ENCODE measurements at places on chromosomes 6 and 20. TPM values are rescaled to one million over a fixed set of nuclear protein-coding genes. Genes with fewer than 3 reads are reported as not detected.

GRCh38 chr6:139330306-139330705, 38.5 kb upstream of the TXLNB start:
- DNase-seq, result no peak

DNA sequence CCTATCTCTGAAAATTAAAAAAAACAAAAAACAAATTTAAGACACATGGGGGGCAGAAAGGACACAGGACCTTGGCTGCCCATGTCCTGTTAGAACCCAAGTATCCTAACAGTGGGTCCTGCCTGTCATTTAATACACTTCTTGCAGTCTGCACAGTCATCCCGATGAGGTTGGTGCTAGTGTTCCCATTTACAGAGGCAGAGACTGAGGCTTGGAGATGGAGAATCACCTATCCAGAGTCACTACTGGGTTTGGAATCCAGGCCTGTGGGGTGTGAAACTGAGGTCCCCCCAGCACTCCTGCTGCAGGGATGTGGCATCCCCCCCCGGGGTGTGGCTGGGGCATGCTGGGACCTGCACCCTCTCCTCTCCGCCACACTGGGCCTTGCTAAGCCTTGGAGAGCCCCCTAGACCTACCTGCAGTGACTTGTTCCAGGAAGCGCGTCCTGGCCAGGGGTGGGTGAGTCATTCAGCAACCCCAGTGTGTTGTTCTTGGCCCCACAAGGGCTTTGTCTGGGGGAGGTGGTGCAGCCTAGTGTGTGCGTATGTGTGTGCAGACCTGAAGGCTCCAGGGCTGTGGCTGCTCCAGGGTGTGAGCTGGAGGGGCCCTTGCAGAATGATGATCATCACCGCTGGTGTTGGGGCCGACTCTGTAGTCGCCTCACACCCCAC, 49.7 kb downstream of the BCAS4 start:
- peak; percentile 76 for DNase-seq

DNA sequence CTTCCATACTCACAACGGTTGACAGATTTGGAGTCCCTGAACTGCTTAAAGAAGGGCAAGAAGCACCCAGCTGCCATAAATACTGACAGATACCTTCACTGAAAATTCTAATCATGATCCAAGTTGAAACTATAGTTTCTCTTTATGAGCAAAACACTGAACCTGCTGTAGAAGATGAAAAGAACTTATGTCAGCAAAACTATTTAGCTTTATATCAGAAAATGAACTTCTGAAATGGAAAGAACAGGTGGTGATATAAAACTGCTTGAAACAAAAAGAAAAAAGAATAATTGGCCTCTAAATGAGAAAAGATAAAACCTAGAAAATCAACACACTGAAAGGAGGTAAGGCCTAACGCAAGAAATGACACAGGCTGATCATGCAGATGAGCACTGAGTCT, 72.4 kb downstream of the HACE1 start:
- no peak for DNase-seq

The ADGRG6 gene
- total RNA-seq, result 1.4 TPM

- no peak for DNase-seq
Measured at GRCh38 chr6:162706232-162706631, 21.3 kb downstream of the PRKN start.

- DNase-seq, result no peak
Measured at GRCh38 chr6:151084275-151084674, 155.5 kb upstream of the AKAP12 start.

DNA sequence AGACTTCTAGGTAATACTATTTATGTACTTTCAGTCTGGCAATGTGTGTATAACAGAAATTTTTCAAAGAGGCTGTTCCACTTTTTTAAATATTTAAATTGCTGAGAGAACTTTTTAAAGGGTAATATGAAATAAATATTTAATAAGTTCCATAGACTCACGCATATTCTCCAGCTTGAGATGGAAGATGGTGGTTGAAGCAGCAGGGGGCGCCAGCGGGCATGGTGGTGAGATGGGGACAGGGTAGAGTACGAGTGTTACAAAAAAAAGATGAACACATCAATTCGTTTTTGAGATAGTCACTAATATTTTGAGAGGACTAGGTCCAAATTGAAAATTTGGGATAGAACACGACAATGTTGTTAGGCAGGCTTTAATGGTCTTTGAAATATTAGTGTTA, 68.4 kb downstream of the RSPO3 start:
- DNase-seq, result no peak

GRCh38 chr20:17934141-17934862, 34.3 kb downstream of the SNX5 start:
- DNase-seq, result peak; percentile 91

- no peak for DNase-seq
Measured at GRCh38 chr6:115843945-115844344, 216.7 kb downstream of the FRK start.

The MEI4 gene
- not detected for total RNA-seq

DNA sequence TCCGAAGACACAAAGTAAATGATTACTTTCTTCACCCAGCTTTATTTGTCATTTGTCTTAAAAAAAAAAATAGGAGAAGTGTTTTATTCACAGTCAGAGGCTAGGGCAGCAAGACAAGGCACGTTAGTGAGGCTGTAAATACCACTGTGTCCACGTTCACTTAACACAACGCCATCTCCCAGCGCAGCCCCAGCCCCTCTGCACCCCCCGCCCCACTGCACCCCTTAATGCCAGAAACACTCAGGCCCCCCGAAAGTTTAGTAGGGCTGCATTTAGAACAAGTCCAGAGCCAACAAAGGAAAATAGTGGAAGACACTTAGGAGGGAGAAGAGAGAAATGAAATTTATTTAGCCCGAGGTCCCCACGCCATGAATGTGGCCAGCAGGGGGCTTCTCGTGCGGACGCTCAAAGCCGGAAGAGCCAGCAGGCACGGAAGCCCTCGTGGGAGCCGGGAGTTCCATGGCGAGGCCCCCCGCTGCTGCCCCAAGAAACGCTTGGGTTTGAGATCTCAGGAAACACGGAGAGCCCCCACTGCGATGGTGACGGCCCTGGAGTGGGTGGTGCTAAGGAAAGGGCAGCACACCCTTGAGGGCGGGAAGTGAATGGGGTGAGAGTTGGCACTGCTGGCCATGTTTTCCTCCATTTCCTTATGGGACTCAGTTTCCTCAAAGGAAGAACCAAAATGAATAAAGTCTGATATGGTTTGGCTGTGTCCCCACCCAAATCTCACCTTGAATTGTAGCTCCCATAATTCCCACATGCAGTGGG, 50.2 kb downstream of the IYD start:
- peak; percentile 52 for DNase-seq

GRCh38 chr6:33668914-33669313, 42.6 kb downstream of the UQCC2 start:
- no peak for DNase-seq

- DNase-seq, result no peak
Measured at GRCh38 chr6:16630026-16630643, 131.1 kb downstream of the ATXN1 start.

The PRPH2 gene
- 1.8 TPM for total RNA-seq

- no peak for DNase-seq
Measured at GRCh38 chr6:18463429-18463828, 76.3 kb downstream of the RNF144B start.

The FAM83C gene
- not detected for total RNA-seq

DNA sequence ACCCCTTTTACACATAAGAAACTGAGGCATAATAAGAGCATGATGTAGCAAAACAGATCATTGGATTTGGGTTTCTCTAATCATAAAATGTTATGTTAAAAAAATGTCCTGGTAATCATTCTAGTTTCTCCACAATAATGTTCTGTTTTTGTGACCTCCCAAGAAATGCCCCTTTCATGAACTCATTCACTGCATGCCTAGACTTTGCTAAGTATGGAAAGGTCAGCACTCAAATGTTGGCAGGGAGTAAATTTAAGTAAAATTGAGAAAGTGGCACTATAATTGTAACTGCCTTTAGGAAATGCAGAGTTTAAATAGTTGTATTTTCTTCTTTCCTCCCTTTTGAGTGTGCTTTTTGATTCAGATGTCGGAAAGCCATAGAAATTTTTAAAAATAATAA, 48.5 kb upstream of the ID4 start:
- no peak for DNase-seq

GRCh38 chr6:150380256-150380655, 11.4 kb downstream of the IYD start:
- no peak for DNase-seq

- DNase-seq, result no peak
Measured at GRCh38 chr20:48834278-48834677, 6.5 kb upstream of the PREX1 start.

The OPRM1 gene
- total RNA-seq, result not detected

- DNase-seq, result peak; percentile 90
Measured at GRCh38 chr6:144360401-144360800, 75.3 kb downstream of the UTRN start.

The MUCL3 gene
- not detected for total RNA-seq

The FNDC1 gene
- not detected for total RNA-seq

GRCh38 chr6:22722913-22723312, 153.5 kb downstream of the HDGFL1 start:
- DNase-seq, result no peak

DNA sequence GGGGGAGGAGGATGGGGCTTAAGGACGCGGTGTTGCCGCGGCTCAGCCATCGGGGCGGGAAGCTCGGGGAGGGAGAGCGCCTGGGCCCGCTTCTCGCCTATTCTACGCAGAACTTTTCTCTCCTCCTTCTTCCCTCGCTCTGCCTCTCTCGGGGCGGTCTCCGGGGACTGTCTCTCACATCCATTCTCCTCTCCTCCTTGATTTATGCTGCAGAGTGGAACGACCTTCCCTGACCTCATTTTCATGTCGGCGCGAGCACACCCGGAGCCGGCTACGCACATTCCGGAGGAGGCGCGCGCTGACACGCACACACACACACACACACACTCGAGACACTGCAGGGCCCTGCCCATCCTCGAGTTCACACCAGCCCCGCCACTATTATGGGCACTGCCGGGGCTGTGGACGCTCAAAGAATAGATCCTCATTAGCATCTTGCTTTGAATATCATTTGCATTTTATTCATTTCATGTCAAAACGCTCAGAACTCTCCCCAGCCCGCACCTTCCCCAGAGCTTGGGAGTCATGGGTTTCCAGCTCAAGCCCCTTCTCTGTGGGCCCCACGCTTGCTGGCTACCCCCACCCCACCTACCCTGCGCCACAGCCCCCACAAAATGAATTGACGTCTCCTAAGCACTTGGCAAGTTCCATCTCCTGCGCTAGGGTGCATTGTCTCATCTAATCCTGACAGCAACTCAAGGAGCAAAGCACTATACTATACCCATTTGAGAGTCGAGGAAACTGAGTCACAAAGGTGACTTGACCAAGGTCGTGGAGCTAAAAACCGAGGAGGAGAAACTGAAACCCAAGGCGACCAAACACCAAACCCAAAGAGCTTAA, 36.8 kb downstream of the NCR2 start:
- DNase-seq, result peak; percentile 17

- no peak for DNase-seq
Measured at GRCh38 chr6:3393836-3394202, 63.0 kb downstream of the SLC22A23 start.

- DNase-seq, result no peak
Measured at GRCh38 chr6:162750776-162751175, 23.0 kb downstream of the PACRG start.

The RAET1E gene
- total RNA-seq, result 1.6 TPM

GRCh38 chr6:79196912-79197311, 37.6 kb downstream of the HMGN3 start:
- no peak for DNase-seq

GRCh38 chr20:61520893-61521460, 268.9 kb downstream of the CDH4 start:
- peak; percentile 48 for DNase-seq

The SNAI1 gene
- 1.7 TPM for total RNA-seq

DNA sequence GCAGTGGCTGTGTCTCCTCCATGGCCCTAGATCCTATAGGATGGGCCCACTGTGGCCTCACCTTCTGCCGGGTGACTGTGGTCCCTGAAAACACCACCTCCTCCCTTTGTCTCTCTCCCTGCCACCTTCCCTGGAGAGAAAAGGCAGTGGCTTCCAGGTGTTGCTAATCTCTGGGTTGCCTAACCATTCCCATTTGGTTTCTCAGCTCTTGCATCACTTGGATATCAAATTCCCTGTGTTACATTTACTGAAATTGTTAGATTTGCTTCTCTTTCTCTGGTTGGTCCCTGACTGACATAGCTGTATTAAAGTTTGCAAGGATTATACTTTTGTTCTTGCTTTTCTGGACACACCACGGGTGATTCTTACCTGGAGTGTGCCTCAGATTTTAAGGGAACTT, 9.3 kb upstream of the ZFP64 start:
- DNase-seq, result no peak

- DNase-seq, result peak; percentile 41
Measured at GRCh38 chr6:165766457-165766856, 103.4 kb upstream of the PDE10A start.

The GNMT gene
- not detected for total RNA-seq

The TBX18 gene
- 9.1 TPM for total RNA-seq

The SRSF12 gene
- total RNA-seq, result not detected

- peak; percentile 70 for DNase-seq
Measured at GRCh38 chr20:22339091-22339881, 245.1 kb downstream of the FOXA2 start.

DNA sequence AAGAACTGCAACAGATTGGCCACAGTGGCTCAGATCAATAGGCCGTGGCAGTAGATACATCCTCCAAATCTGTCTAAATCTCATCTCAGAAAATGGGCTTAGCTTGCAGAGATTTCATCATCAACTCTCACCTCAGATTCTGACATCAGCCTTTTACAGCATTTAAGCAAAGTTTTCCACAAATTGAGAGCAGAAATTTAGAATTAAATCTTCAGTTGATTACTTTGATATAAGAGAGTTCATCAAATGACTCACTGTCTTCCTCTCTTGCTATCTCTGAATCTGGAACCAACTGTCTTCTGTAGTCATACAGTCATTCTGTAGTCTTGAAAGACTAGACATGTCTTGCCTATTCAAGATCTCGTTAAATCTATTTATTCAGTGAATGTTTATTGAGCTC, 45.2 kb upstream of the CTAGE9 start:
- peak; percentile 74 for DNase-seq

DNA sequence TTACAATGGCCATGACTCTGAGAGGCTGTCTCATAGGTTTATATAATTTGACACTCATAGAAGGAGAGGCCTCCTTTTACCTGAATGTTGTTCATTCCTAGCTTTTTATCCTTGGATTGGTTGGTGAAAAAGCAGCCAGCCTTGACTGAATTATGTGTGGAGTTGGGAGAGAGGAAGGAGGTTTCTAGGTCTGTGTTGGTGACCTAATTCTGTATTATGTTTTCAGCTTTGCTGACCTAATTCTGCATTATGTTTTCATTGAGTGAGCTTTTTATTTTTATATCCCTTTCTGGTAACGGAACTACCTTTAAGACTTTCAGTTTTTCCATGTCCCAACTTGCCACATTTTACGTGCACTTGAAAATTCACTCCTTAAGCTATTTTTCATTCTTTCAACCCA, 59.1 kb upstream of the RNF144B start:
- no peak for DNase-seq

- DNase-seq, result peak; percentile 29
Measured at GRCh38 chr20:47971058-47971791, 185.9 kb upstream of the SULF2 start.

- peak; percentile 100 for DNase-seq
Measured at GRCh38 chr20:35305682-35306556, 13.7 kb upstream of the FAM83C start.

- peak; percentile 92 for DNase-seq
Measured at GRCh38 chr6:163745536-163746400, 331.2 kb downstream of the QKI start.

All from RPMI7951 (cell line).